ENCODE measurements at places on chromosomes 4 and X.

DNA sequence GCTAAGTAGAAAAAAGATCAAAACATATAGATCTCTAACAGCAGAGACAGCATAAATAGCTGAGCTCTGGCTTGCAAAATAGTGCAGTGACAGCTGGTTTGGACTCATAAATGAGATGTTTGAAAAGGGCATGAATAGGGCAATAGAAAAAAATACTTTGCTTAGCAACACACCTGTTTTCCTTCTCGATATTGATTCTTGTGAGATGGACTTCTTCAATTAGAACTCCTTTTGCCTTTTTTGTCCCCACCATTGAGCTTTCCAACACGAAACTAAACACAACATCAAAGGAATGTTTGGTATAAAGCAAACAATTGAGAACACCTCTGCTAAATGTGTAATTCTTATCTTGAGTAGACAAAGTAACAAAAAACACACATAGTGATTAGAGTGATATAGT is 726.3 kb downstream of the RAPGEF2 start:
- DNase-seq = no peak

DNA sequence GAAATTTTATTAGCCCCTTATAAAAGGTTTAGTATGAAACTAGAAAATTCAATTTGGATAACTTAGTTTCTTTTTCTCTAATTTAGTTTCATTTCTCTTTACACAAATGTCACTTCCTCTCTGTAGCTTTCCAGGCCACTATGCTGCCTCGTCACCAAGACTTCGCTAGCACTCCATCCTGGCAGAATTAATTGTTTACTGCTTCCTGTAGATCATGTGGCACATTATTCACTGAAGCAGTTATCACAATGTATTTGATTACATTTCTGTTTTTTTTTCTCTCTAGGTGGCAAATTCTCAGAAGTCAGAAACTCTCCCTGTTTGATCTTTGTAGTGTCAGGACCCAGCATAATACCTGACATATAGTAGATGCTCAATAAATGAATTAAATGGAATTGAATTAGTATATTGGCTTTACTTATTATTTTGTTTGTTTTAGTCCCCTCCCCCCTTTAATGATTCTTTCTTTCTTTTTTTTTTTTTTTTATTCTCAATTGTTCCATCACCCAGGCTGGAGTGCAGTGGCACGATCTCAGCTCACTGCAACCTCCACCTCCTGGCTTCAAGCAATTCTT is 9.3 kb upstream of the SAT1 start:
- no peak for DNase-seq

DNA sequence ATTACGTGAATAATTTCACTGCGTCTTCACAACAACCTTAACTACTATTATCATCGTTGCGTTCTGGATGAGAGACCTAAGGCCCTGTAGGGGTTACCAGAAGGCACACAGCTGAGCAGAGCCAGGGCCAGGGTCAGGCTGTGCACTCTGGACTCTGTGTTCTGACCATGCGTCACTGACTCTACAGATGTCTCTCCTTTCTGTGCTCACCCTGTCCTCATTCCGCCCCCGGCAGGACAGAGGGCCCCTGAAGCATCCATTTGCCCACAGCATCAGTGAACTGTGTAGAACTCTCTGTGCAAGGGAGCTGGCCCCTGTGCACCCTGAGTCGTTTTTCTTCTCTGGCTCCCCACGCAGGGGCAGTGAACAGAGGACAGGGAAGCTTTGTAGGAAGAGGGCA is 21.3 kb downstream of the GPKOW start:
- no peak for DNase-seq

- DNase-seq = no peak
Measured at GRCh38 chrX:54979432-54979831, 14.6 kb downstream of the PFKFB1 start.

- DNase-seq = no peak
Measured at GRCh38 chr4:7964890-7965662, 25.4 kb upstream of the AFAP1 start.

DNA sequence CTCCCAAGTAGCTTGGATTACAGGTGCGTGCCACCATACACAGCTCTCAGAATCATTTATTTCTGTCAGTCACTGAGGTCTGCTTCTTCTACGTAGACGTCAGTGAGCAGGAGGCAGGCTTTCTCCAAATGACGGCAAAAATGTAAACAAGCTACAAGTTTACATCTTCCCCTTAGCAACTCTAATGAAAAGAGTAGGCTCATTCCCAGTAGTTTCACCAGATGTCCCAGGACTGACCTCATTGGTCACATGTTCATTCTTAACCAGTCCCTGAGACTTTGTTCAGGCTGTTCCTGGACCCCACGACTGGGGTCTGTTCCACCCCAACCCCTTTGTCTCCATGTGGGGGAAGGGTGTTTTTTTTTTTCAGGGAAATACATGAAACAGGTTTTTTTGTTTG is 67.1 kb downstream of the TENM3 start:
- DNase-seq = no peak

DNA sequence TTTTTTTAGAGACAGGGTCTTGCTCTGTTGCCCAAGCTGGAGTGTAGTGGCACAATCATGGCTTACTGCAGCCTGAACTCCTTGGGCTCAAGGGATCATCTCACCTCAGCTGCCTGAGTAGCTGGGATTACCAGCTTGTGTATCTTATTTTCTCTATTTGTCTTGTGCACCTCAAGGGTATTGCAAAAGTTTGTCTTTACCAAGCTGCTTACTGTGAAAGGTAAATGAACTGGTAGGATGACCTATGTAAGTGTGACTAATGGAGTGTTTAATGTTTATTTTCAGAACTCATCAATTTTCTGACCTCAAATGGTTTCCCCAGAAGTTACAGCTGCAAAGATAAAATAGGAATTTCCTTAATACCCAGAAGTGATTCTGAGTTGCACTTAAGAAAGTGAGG is 5.3 kb upstream of the FGA start:
- no peak for DNase-seq

- DNase-seq = no peak
Measured at GRCh38 chr4:8545439-8545765, 34.8 kb upstream of the GPR78 start.

GRCh38 chr4:78675325-78675724 is 100.8 kb upstream of the BMP2K start:
- DNase-seq = no peak

Measured in erythroblast (primary cell).